ENCODE measurements at places on chromosomes 6 and 20.

- no peak for DNase-seq
Observed at GRCh38 chr20:63499338-63499969, 571 bp upstream of the EEF1A2 start.

GRCh38 chr6:125810445-125810844, 19.7 kb downstream of the NCOA7 start:
- no peak for DNase-seq

GRCh38 chr20:36850759-36851158, 25.2 kb upstream of the TLDC2 start:
- no peak for DNase-seq

GRCh38 chr6:169286961-169287360, 33.3 kb upstream of the THBS2 start:
- no peak for DNase-seq

DNA sequence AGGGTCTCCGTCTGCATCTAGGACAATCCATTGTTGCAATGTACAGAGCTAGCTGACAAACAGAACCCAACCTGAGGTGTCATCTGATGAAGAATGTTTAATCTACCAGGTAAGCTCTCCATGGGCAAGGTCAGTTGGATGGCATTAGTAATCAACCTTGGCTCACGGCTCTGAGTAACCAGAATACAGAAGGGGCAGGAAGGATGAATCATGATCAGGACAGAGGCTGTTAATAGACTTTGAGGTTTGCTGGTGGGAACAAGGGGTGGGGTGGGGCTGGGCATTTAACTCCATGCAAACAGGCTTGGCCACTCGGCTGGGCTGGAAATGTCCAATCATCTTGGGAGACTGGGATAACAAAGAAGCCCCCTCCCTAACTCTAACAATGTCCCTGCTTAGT, 77.1 kb upstream of the MRPS10 start:
- no peak for DNase-seq

DNA sequence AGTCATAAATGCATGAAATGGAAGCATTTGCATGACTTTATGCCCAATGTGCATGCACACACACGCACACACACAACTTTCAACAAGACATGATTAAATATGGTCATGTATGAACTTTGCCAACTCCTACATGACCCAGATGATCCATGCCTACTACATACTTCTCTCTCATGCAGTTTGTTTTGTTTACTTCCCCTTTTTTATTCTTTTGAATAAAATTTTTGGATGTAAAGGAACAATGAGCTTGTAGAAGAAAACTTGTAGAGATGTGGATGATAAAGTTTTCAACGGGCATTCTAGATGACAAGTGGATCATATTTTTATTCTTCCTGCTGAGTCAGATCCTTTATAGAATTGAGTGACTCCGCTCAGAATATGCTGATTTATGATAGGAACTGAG, 50.8 kb upstream of the AIG1 start:
- no peak for DNase-seq
